ENCODE measurements at places on chromosomes 11 and 22.

- DNase-seq, result no peak
Measured at GRCh38 chr11:61486011-61486620, 22.4 kb upstream of the LRRC10B start.

DNA sequence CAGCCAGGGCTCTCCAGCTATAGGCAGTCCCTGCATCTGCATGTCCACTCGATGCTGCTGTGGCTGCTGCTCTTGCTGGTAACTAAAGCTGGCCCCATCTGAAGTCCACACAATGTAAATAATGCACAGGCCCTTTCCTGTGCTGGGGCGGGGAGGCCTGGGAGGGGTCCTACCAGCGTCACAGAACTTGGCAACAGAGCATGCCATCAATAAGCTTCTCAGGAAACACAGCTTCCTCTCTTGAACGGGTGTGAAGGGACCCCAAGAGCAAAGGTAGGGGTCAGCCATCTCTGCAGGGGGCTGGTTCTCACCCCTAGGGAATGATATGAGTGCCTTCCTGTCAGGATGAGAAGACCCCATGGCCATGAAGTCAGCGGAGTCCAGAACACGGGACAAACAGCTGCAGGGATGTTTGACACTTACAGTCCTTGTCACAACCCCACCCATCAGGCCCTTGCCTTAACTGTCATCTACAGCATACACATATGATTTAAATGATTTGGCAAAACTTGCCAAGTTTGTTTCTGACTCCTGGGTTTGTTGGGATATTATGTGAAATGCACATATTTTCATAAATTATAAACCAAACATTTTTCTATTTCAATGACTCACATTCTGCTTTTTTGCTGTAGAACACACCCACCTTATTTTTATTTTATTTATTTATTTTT is 39.1 kb upstream of the LYVE1 start:
- no peak for DNase-seq

DNA sequence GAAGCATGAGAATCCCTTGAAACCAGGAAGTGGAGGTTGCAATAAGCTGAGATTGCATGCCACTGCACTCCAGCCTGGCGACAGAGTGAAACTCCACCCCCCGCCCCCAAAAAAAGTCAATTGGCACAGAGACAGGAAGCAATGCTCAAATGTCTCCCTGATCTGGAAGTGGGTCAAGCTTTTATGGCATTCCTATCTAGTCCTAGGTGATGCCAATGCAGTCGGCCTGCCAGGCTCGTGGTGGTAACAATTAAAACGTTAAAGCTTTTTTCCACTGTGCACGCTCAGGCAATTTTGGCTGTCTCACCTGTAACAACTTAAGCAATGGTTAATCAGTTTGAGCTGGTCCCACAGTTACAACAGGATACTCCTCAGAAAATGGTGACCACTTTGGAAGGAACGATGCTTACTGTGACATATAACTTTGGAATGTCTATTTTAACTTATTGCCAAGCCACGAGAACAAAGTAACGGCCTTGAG is 18.9 kb upstream of the PISD start:
- no peak for DNase-seq

GRCh38 chr11:99614352-99614751 is 593.6 kb downstream of the CNTN5 start:
- no peak for DNase-seq

GRCh38 chr11:37451903-37452302 is 853.9 kb upstream of the RAG2 start:
- DNase-seq, result no peak

- no peak for DNase-seq
Measured at GRCh38 chr11:78170413-78170812, 18.0 kb downstream of the KCTD21 start.

GRCh38 chr22:47634347-47634746 is 871.9 kb downstream of the TBC1D22A start:
- no peak for DNase-seq

GRCh38 chr11:131593301-131593700 is 222.9 kb downstream of the NTM start:
- no peak for DNase-seq

DNA sequence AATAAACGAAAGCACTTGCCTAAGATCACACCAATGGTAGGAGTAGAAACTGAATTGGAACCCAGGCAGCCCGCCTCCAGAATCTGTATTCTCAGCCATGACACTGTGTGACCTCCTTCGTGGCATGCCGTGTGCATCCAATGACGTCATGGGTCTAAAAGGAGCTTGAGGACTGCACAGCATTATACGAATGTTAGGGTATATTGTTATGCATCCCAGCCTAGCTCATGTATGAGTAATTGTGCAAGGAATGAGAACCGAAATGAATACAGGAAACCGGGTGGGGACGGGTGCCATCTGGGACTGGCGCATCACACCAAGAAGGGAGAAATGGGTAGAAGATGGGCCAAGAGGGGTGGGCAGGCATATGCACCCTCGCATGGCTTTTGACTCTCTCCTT is 12.3 kb upstream of the IGSF9B start:
- DNase-seq, result no peak

DNA sequence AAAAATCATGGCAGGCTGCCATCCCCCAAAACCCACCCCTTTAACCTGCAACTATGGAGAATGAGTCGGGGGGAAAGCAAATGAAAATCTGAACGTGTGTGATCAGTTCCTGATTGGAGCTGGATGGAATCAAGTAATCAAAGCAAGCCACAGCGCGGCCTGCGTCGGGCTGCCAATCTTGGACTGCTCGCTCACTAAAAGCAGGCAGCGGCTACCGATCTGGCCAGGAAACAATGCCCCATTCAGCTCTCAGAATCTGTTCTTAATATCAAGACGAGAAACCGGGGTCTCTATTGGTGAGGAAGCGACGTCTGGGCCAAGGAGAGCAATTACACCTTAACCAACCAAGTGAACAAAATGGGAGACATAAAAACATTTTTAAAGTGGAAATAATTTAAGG is 472.2 kb downstream of the SOX6 start:
- DNase-seq, result no peak

- DNase-seq, result no peak
Measured at GRCh38 chr11:126594921-126595367, 239.5 kb downstream of the ST3GAL4 start.

- DNase-seq, result no peak
Measured at GRCh38 chr11:95156916-95157541, 67.4 kb downstream of the ENDOD1 start.

- no peak for DNase-seq
Measured at GRCh38 chr11:124098141-124098540, 17.1 kb upstream of the VWA5A start.

DNA sequence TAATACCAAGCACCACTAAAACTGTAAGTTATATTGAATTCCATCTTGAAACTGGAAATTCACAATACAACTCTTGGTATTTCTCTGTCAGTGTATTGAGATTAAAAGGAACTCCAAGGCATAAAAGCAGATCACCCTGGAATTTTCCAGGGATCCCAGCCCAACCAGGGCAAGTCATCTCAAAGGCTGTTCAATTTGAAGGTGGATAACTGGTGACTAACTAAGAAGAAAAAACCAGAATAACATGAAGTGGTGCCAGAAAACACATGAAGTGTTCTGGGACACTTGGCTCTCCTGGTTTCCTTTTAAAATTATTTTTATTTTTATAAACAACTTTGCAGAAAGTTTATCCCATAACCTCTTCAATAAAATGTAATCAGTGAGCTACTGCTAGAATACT is 7.8 kb upstream of the BMAL1 start:
- DNase-seq, result no peak

GRCh38 chr11:42976636-42977217 is 335.1 kb upstream of the API5 start:
- DNase-seq, result no peak

DNA sequence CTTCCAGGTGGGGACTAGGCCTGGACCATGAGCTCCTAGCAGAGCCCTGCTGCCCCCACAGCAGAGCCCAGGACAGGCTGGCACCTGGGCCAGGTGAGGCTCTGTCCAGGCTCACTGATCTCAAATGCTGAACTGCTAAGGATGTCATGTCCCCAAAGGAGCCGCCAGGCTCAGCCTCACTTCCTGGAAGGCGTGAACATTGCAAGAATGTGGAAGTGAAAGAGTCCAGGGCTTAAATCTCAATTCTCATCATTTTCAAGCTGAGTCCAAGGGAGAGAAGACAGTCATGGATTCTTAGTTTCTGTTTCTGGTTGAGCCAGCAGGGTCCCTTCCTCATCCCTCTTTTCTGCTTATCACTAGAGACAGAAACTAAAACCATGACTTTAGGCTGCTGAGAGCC is 5.0 kb downstream of the ASCL2 start:
- no peak for DNase-seq

DNA sequence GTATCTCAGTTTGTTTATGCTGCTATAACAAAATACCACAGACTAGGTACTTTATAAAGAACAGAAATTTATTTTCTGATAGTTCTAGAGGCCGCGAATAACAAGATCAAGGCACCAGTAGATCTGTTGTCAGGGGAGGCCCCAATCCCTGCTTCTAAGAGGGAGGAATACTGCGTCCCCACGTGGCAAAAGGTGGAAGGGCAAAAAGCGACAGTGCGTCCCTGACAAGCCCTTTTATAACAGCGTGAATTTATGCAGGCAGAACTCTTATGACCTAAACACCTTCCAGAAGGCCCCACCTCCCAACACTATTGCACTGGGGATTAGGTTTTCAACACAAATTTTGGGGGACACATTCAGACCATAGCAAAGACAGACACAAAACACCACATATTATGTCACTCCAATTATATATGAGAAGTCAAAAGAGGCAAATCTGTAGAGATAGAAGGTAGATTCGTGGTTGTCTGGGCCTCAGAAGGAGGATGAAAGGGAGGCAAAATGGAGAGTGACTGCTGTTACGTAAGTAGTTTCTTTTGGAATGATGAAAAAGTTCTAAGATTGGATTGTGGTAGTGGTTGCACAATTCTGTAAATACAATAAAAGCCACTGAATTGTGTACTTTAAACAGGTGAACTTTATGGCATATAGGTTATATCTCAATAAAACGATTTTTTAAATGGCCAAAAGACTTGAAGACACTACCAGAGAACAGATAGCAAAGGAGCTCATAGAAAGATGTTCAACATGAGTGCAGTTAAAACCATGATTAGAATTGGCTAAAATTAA is 30.1 kb upstream of the TNRC6B start:
- DNase-seq, result no peak

- DNase-seq, result no peak
Measured at GRCh38 chr11:74307434-74307833, 4.0 kb downstream of the P4HA3 start.

GRCh38 chr11:94649964-94650623 is 82.9 kb downstream of the PIWIL4 start:
- DNase-seq, result no peak

DNA sequence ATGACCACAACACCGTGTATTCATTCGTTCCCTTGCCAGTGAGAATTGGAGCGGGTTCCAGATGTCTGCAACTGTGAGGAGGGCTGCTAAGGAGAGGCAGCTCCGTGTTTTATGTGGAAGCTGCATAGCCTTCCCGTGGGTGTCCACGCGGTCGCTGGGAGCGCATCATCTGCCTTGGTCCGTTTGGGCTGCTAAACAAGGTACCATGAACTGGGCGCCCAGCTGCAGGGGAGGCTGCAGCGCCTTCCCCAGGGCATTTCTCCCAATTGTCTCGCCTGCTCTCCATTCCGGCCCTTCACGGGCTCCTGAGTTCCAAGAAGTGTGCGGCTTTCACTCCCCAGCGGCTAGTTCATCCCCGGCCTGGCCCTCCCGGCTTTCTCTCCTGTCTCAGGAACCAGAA is 1446.4 kb downstream of the TBC1D22A start:
- no peak for DNase-seq

- no peak for DNase-seq
Measured at GRCh38 chr22:30564045-30564760, 10.3 kb downstream of the GAL3ST1 start.

DNA sequence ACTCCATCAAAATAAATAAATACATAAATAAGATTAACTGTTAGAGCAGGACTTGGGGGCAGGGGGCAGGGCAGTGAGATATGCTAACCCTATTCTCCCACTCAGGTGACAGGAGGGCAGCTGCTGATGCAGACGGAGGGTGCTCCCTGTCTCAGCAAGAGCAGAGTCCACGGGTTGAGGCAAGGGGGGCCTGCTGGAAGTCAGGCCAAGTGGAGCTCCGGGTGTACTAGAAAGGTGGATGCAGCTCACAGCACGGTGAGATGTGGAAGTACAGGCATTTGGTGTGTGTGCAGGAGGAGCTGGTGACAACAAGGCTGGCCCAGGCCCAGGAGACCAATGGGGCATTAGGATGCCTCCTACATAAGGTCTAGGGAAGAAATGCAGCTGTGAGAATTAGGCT is 467.3 kb upstream of the B3GAT1 start:
- DNase-seq, result no peak

DNA sequence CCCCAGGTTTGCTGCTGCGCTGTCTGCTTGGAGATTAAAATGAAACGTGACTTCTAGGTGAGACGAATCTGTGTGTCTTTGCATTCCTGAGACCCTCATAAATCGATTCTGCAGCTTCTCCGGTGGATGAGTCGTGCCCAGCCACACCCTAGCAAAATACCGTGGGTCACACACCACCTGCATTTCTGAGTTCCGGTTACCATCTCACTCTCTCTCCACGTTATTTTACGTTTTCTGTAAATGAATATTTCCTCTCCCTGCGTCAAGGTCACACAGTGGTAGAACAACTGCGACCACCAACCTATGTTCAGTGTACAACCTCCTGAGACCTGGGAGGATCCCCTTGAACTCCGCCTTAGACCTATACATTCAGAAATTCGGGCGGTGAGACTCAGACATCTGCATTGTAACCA is 1.1 kb downstream of the YWHAH start:
- no peak for DNase-seq

DNA sequence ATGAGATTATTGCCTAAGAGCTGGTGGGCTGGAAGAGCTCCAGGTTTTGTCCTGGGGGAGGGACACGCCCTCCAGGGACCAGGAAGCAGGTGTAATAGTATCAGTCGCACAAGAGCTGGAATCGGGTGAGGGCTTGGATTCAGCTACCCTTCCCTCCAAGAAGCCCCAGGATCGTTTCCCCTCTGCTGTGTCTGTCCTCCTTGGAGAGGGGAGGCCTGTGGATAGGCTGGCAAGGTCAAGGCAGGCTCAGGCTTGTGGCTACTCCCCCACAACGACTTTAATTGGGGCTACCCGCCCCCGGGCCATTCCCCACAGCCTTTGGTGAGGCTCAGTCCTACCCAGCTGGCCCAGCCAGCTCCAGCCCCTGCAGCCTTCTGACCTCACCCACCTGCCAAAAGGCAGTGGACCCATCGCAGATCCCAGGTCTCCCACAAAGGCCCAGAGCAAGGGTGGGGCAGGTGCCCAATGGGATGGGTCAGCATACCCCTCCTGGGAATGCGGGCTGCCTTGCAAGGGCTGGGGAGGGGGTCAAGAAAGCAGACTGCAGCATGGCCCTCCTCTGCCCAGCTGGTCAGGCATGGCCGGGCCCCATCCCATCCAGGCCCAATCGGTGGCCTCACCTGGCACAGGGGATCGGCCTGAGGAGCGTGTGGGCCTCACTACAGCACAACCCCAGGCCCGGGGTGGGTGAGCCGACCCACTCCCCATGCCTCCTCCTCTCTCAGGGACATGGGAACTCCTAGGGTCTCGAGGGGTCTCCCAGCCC is 1.0 kb downstream of the CTSD start:
- no peak for DNase-seq

- DNase-seq, result no peak
Measured at GRCh38 chr22:44660051-44660830, 41.8 kb upstream of the PRR5 start.

- no peak for DNase-seq
Measured at GRCh38 chr22:46077669-46078099, 72.6 kb upstream of the PPARA start.
